ENCODE measurements at places on chromosomes 7 and 10.

DNA sequence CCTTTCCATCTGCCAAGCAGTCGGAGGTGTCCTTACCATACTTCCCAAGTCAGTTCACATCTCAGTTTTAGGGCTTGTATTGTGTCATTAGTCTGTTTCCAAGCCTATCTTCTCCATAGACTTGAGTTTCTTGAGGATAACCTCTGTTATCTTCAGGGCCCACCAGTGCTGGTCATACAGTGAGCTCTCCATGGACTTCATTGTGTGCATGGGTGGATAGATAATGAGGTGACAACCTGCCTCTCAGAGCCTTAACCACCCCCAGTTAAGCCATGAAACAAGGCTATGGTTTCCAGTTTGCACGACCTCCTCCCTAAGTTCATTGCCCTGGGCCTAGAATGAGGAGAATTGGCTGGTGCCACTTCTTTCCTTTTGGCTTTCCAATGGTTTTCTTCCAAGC, 38.5 kb upstream of the WAC start:
- DNase-seq: no peak

- no peak for DNase-seq
Observed at GRCh38 chr10:44424957-44425356, 40.1 kb upstream of the CXCL12 start.

DNA sequence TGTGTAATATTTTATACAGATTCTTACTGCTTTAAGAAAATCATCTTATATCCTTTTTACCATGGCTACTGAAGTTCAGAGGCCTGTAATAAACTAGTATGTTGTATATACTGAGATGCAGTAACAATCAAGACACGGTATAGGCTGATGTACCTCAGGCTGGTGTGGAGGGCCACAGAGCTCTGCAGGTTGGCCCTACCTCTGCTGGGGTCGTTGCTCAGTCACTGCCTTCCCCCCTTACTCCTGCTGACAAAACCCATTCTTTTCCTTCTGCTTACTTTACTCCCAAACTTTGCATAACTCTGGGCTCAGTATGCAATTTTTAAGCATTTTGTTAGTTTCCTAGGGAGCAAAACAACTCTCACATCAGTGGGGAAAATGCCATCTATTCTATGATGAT, 200.1 kb upstream of the FOXP2 start:
- no peak for DNase-seq

DNA sequence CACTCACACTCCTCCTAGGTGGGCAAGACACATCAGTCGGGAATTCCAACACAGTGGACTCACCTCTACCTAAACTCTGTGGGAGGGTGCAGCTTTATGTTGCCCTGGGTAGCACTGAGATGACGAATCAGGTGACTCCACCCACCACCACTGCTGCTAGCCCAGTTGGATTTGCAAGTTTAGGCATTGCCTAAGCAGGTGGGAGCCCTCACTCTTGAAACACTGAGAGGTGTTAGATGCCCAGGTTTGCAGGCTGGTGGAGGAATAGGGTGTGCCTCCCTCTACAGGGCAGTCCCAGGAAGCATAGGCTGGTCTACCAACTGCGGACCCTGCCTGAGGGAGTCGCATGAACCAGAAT, 708.9 kb downstream of the POM121L12 start:
- DNase-seq: no peak

DNA sequence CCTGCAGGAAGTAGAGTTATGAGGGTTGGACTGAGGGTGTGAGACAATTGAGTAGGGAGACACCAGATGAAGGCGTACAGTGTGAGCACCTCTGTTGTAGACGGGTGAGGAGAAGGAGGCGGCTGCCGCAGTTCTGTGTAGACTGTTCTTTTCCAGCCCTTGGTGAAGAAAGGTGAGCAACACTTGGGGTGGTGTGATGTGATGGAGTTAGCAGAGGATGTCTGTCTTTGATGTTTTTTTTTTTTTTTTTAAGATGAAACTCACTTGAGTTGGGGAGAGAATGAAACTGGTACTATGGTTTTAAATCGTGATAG, 42.8 kb upstream of the RNF216 start:
- DNase-seq: peak; percentile 42

DNA sequence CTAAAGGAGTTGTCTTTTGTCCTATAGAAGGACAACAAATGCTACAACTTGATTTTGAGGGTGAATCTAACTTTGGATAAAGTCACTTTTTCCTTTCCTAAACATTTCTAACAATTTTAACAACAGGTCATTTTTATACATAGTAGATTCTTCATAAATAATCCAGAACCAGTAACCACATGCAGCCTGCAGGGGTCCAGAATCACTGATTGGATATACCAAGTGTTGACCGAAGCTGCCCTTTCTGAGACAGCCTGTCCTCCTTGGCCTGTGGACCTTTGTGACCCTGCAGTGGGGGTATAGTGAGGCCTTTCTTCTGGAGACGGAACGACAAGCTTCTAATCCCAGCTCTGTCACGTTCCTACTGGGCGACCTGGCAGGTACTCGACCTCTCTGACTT, 34.8 kb upstream of the LAMB4 start:
- no peak for DNase-seq

DNA sequence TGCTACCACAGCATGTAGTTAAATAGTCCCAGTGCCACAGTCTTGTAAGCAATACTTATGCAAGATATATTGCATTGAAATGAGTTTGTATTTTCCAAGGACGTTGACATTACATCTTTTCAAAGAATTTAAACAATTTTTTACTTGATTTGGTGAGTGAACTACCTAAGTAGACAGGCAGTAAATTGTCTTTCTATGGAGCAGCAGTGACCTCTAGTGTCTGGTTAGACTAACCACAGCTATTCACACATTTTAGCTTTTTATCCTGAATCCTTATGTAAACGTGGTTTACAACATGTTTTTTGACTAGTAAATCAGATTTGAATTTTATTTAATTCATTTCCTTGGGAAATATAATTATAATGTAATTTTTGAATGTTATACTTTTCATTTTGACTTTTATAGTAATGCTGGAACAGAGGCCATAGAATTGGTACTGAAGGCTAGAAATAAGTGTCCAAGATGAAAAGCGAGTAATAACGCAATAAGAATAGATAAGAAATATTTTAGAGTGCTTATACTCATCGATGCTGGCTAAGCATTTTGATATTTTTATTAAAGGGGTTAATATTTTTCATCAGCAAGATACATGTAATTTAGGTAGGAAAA, 5.6 kb downstream of the LRRTM3 start:
- no peak for DNase-seq

- DNase-seq: no peak
Observed at GRCh38 chr10:47418321-47418720, 34.2 kb upstream of the ZNF488 start.

DNA sequence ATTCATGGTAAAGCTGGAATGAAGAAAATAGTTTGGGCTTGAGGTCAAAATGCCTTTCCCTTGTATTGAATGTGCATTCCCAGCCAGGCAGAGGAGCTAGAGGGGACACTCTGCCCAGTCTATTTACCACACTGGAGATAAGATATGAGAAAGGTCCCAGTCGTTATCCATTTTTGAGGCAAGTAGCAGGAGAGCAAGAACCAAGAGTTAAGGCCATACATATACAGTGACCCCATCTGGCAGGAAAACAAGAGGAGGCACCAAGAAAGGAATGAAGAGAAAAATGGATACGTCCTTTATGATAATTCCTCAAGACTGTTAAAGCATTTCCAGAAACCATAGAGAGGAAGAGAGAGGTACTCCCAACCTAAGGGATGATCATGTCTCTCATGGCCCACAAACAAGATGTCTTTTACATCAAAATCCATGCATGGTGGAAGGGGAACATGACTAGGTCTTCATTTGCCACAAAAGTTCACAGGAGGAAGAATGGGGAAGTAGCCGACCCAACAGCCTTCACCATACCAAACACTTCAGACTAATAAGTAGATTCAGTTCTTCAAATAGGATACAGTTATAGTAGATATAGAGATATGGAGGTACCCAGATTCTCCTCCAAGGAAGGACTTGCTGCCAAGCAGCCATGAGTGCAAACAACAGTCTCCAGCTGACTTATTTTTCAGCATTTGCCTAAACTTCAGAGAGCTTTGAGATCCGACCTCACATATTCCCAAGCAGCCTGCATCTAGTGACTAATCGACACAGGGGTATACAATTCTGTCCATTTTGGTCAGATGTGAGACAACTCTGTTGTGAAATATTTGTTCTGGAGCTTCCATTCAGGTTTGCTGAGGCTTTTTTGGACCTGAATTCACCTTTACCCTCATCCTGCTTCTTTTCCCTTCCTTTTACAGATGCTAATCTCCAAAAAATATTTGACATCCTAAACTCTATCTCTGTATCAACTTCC, 61.1 kb upstream of the CCDC71L start:
- DNase-seq: no peak

- no peak for DNase-seq
Observed at GRCh38 chr10:31102421-31102820, 70.8 kb upstream of the ZNF438 start.

DNA sequence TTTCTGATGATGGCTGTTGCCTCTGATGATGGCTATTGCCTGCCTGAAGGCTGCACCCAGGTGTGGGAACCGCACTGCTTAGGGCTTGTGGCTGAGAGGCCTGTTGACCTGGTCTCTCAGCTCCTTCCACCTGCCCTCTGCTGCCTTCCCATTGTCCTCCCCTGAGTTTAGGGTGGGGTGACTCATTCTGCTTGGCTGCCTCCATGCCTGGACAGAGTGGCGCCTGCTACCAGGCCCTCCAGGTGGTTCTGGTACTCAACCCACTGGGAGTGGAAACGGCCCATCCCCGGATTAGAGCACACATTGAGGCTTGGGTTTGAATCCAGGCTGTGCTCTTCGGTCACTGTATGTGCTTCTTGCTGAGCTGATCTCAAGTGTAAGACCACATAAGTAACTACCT, 120.6 kb downstream of the SEM1 start:
- no peak for DNase-seq

DNA sequence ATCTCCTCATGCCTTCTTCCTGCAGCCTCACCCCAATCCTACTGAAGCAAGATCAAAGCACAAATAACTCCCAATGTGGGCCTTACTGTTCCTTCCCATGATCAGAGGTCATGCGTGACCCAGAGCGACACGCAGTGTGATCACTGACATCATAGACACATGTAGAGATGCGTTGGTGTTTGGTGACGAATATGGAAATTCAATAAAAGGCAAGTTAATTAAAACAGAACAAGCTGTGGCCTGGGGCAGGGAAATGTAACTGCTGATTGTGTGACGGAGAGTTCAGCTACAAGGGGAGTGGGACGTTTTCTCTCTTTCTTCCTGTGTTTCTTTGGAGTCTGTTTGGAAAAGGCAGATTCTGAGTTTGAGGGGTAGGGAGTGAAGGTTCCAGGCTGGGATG, 34.8 kb upstream of the CARD11 start:
- DNase-seq: no peak

DNA sequence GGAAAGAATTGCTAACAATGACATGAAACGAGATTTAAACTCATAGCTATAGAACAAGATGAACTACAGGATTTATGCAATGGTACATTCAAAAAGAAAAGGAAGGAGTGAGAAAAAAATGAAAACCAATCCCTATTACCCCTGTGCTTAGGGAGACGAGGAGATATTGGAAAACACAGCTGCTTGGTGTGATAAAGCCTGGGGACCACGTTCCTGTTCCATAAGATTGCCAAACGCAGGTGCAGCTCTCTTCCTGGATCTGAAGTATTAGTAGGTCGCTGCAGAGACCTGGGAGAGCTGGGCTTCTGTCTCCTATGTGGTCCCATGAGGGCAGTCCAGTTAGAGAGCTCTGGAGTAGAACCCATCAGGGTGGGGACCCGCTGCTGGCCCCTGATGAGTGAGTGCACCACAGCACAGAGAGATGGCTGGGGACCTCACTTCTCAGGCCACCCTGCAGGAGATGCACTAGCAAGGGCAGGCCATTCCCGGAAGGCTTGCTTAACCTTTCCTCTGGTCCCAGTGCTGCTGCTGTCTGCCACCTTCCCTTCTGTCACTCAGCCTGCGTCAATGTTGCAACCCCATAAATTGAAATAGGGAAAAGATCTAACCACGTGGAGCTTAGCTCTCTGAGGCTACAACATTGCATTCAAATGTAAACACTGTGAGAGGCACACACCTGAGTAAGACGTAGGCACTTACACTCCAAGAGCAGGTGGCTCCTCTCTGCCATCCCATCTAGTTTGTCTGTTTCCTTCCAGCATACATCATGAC, 57.9 kb downstream of the MTPN start:
- no peak for DNase-seq

DNA sequence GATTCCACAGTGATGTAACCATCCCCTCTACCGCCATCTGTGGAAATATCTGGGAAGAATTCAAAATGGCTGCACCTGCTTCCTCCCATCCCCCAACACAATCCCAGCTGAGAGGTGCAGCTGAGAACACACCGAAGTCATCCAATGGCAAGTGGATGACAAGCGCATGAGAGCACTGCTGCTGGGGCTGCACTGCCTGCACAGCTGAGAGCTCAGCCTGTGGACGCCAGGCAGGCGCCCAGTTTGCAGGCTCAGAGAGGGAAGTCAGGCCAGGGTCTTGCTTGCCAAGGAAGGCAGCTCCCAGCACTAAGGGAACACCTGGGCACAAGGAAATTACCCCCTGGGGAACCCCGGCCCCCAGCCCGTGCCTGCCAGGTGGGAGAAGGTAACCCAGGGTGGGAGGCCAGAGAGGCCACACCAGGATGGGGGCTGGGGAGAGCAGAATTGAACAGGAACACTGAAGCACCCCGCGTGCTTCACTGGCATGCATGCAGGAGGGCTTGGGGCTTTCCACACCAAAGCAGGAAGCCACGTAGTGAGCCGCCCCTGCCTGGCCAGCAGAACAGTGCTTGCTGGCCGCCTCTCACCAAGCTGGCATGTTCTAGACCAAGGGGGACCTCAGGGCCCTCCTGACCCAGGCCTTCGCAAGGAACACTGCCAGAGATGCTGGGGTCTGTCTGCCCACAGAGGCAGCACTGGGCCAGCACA, 46.2 kb downstream of the FAM53B start:
- no peak for DNase-seq

DNA sequence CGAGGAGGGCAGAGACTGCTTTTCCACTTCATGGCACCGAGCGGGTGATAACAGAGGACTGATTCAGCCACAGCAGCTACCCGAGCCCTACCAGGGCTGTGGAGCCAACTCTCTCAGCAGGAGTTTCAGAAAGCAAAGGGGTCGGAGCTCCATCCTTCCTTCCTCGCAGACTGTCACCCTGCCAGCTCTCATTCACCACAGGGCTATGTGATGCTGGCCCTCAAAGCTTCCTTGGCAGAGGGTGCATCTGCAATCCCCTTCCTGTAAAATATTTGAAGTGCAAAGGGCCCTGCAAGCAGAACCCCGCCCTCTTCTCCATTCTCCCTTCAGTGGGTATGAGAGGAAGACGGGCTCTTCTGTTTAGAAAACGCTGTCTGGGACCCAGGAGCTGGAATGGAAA, 105.3 kb upstream of the LYZL2 start:
- DNase-seq: no peak

Data from stimulated activated CD8-positive, alpha-beta memory T cell treated with anti-CD3 and anti-CD28 coated beads, Interleukin-2, amount 100 ng/mL, for 1 hour (primary cell).